ENCODE measurements at places on chromosomes 3 and 15. TPM values are rescaled to one million over a fixed set of nuclear protein-coding genes. Genes with fewer than 3 reads are reported as not detected.

DNA sequence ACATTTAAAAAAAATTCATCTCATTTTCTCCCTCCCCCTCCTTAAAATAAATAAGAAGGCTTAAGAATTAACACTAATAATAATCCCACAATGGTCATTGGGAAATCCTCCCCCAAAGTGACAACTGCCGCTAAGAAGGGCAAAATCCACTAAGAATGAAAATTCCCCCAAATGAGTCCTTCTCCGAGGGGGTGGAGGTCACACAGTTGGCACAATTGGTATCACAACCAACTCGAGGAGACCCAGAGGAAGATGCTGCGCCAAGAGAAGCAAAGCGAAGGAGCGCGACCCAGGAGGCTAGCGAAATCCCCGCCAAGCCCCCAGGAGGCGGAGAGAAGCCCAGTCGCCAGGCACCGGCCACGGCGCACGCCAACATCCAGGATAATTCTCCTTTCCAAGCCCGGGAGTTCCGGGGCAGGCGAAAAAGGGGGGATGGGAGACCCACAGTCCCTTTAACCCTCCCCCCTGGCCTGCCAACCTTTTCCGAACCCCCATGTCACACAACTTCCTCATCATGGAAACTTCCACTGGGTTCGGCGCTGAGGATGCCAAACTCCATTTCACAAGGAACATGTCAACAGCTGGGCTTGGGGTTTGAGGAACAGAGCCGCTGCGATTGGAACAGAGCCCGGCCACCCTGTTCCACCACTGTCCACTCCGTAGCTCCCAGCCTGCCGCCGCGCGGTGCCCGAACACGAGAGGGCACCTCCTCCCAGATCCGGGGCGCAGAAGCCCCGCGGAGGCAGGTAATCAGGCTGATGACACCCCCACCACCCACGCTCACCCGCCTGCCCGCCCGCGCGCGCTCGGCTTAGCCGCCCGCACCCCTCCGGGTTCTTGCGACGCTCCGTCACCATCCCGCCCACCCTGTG, 668 bp downstream of the THRB start:
- DNase-seq, result peak; percentile 86

DNA sequence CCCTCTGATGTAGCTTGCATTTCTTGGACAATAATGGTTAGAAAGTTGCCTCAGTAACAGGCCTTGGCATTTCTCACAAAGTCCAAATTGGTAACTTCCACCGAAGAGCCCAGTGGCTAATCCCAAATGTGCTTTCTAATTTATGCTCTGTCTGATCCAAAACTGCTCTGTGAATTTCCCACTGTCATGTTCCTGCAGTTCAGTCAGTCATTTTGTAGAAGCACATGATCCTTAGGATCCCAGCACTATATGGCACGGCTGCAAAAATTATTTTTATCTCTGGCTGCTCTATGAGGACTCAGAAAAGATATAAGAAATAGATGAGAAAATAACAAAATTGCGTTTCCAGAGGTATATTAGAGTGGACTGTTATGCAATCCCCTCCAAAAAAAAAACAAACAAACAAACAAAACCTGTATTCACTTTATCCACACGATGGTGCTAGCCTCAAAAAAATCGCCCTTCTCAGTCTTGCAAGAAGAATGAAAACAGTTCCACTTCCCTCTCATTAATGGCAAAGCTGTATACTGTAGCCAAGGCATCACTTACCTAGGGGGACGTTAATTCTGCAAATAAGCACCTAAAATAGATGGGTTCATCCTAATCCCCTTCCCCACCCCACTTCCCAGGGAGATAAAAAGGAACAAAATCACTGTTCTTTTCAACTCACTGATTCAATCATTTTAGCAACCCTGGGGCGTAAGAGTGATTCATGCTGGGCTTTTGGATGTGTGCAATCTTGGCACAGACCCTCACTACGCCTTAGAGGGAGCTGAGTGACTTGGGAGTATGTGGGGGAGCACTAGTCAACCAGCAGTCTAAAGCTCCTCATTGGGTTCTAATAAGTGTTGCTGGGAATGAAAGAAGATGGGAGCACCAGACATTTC, 61.3 kb downstream of the TMCO5A start:
- DNase-seq, result no peak

DNA sequence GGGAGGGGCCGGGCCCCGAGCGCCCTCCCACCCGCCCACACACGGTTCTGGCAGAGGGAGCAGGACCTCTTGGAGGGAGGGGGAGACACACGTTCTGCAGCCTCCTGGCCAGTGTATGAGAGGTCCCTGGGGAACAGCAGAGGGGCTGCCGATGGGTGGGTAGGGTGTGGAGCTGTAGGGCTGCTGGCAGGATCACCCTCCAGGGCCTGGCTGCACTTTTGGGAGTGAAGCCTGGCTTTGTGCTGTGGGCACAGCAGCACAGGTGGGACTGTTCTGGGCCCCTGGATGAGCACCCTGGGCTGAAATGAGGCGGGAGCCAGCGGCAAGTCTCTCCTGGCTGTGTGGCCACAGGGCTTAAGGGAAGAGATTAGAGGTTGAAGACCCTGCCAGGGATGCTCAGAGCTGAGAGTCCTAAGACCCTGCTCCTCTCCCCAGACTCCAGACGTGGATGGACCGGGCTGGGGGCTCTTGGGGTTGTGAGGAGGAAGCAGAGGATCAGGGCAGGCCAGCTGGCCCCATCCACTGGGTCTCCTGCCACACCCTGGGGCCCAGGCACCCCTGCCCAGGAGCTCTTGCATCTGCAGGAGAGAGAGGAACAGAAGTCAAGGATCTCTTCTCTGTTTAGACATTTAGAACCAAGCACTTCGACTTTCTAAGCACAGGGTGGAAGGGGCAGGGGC, 45.2 kb downstream of the RGMA start:
- peak; percentile 6 for DNase-seq

The GHRL gene
- polyA plus RNA-seq, result not detected

The SAMD7 gene
- polyA plus RNA-seq, result not detected

GRCh38 chr3:118936811-118937210, 97.8 kb downstream of the IGSF11 start:
- no peak for DNase-seq

- no peak for DNase-seq
These were observed 124.4 kb downstream of the SHOX2 start for GRCh38 chr3:157981819-157982218.

The VIPR1 gene
- 0.95 TPM for polyA plus RNA-seq

GRCh38 chr3:9784965-9785364, 7.3 kb downstream of the TADA3 start:
- no peak for DNase-seq

The ACAN gene
- 0.21 TPM for polyA plus RNA-seq

The MOBP gene
- polyA plus RNA-seq, result not detected

DNA sequence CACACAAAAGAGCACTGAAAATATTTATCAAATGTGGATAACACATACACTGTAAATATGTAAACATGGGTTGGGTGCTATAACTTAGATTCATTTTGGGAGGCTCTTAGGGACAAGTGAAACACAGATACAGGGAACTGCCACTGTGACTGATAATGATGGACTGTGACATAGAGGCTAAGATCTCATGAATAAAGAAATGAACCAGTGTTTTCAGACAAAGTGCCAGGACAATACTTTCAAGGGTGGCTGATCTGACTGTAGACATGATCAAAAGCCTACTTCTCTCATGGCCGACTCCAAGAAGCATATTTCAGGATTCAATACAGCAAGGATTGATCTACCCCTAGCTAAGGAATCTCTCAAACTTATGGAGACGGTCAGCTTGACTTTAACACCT, 353.8 kb downstream of the FGF12 start:
- no peak for DNase-seq

GRCh38 chr15:88191812-88192165, 64.8 kb downstream of the NTRK3 start:
- DNase-seq, result no peak

The FBN1 gene
- 8.0 TPM for polyA plus RNA-seq

DNA sequence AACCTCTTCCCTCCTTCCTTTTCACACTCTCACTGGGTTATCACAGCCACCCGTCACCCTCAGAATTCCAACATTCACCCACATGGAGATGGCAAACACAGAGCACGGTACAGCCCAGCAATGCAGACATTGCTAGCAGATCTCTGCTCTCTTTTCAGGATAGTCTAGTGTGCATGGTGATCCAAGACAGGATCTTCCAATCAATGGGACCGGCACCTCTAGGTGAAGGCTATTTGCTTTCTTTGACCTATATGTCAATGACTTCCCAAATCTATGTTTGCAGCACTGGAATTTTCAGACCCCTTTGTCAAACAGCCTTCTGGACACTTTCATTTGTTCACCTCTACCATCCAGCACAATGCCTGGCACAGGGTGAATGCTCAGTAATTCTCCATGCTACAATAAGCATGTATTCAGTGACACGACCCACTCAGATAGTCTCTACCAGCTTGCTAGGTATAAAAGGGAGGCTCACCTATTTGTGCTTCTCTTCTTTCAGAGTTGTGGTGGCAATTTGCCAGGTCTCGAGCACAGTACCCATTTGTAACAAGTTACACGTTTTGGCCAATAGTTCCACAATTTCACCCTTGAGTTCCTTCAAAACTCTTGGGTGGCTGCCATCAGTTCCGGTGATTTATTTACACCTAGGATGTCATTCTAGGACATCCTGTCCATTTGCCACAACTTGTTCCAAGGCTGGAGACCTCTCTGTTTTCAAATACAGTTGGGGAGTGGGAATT, 279.1 kb upstream of the ICE2 start:
- DNase-seq, result no peak

- DNase-seq, result no peak
These were observed 2.5 kb upstream of the USF3 start for GRCh38 chr3:113698956-113699355.

DNA sequence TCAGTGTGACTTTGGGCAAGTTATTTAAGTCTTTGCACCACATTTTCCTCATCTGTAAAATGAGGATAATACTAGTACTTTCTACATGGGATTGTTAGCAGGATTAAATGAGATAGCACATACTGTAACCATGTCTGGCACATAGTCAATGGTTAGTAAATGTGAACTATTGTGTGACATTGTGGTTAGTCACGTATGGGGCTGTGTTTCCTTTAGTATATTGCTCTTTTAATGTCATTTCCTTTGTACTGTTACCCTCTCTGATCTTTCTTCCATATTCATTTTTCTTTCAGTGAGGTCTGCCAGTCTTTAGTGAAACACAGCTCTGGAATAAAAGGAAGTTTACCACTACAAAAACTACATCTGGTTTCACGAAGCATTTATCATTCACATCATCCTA, 21.4 kb downstream of the OPA1 start:
- no peak for DNase-seq

The AGBL1 gene
- 3.1 TPM for polyA plus RNA-seq

The RBPMS2 gene
- 2.0 TPM for polyA plus RNA-seq

The TMEM45A gene
- 1.7 TPM for polyA plus RNA-seq

- DNase-seq, result no peak
These were observed 562 bp downstream of the CGGBP1 start for GRCh38 chr3:88058306-88058580.

DNA sequence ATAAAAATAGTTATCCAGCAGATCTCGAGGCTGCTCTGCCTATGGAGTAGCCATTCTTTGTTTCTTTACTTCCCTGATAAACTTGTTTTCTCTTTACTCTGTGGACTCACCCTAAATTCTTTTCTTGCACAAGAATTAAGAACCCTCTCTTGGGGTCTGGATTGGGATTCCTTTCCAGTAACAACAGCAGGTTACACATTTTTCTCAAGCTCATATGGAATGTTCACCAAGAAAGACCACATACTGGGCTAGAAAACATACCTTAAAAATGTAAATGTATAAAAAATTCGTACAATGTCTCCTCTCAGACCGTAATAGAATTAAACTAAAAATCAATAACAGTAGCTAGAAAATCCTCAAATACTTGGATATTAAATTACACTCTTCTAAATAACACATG, 299.2 kb downstream of the CNTN3 start:
- DNase-seq, result no peak

The LEKR1 gene
- polyA plus RNA-seq, result 0.32 TPM

Measured in psoas muscle (tissue), 8 donors.